ENCODE measurements at places on chromosomes 1 and 21.

- no peak for DNase-seq
These were observed 169.3 kb upstream of the IVNS1ABP start for GRCh38 chr1:185486346-185486745.

GRCh38 chr1:78348496-78349284 is 142.1 kb upstream of the PTGFR start:
- no peak for DNase-seq

DNA sequence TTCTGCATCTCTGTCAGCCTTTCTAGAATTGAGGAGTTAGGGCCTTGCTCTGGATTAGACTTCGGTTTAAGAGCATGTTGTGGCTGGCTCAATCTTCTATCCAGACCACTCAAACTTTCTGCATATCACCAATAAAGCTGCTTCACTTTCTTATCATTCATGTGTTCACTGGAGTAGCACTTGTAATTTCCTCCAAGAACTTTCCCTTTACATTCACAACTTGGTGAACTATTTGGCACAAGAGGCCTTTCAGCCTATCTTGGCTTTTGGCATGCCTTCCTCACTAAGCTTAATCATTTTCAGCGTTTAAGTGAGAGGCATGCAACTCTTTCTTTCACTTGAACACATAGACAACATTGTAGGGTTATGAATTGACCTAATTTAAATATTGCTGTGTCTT is 3.6 kb upstream of the HORMAD1 start:
- DNase-seq: no peak

- DNase-seq: no peak
These were observed 31.2 kb downstream of the CHD1L start for GRCh38 chr1:147273409-147274336.

DNA sequence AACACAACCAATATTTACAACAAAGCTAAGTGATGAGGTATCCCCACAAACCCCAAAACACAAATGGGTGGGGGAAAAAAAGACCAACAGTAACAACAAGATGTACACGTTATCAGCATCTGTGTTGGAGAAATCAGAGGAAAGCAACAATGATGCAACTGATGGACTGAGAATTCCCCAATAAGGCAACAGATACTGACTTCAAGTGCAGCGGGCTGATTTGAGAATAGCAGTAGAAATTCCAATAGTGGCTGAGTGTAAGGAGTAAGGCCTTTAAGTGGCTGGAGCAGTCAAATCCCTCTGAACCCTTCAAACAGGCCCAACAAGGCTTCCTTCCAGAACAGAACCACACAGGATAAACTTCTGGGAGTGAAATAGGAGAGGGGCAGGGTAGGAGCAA is 97.6 kb downstream of the TM2D1 start:
- DNase-seq: no peak

All from T-helper 2 cell (primary cell).